ENCODE measurements at places on chromosomes 7 and 10.

GRCh38 chr10:128631801-128632241, 505.6 kb upstream of the MKI67 start:
- peak; percentile 8 for DNase-seq

DNA sequence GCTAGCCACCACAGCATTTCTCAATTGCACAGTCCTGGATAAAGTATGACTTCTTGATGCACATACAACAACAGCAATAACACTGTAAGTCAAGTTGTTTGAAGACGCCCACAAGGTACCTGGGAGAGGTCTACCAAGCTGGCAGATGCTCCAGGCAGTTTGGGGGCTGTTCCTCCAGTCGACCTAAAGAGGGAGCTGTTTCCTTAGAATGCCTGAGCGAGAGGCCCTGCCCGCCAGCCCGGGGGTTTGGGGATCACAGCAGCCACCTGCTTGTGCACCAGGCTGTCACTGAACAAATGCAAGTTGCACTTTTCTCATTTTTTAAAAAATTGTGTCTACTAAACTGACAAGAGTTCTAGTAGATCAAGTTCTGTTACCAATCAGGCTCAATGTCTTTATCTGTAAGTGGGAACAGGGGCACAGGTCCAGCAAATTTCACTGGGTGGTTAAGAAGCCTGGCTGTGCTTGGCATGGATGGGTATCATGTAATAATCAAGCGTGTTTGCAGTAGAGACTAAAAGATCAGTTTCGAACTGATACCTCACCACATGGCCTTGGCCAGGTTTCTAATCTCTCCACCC, 193.8 kb upstream of the ADO start:
- peak; percentile 39 for DNase-seq

DNA sequence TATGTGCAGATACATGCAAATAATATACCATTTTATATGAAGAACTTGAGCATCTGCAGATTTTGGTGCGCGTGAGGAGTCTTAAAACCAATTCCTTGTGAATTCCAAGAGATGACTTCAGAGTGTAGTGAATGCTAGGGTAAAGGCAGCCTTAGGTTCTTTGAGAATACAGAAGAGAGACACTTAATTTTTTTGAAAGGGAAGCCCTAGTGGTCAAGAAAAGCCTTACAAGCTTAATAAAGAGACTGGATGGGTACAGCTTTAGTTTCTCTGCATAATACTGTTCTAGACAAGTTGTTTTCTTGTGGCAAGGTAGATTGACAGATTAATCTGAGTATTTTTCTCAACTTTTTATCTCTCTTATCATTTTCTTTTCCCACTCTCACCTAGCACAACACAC, 636.5 kb downstream of the DNAJB9 start:
- DNase-seq, result no peak

DNA sequence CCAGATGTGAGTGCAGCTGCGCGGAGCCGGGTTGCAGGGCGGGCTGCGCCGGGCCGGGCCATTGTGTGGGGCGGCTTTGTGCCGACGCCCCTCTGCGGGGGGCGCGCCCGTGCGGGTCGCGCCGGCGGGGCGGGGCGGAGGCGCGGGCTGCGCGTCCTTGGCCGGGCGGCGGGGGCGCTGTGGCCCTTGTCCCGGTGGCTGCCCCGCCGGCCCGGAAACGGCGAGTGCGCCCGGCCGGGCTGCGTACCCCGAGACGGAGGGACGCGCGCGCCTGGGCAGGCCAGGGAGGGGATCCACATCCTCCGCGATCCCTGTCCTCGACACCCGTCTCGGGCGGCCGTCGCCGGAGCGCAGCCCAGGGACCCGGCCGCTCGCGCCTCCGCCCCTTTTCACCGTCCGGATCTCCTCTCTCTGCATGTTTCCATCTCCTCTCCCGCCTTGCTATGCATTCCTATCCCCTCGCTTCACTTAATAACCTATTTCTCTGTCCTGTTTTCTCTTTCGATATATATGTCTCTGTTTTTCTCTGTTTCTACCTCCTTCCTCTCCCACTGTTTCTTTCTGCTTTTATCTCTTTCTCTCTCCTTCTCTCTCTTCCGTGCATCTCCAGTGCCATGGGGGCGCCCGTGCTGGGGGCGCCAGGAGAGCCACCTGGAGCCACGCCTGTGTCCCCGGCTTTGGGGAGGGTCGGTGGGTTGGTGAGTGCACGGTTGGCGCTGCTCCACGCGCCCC, 765 bp downstream of the PFKFB3 start:
- DNase-seq, result peak; percentile 72

DNA sequence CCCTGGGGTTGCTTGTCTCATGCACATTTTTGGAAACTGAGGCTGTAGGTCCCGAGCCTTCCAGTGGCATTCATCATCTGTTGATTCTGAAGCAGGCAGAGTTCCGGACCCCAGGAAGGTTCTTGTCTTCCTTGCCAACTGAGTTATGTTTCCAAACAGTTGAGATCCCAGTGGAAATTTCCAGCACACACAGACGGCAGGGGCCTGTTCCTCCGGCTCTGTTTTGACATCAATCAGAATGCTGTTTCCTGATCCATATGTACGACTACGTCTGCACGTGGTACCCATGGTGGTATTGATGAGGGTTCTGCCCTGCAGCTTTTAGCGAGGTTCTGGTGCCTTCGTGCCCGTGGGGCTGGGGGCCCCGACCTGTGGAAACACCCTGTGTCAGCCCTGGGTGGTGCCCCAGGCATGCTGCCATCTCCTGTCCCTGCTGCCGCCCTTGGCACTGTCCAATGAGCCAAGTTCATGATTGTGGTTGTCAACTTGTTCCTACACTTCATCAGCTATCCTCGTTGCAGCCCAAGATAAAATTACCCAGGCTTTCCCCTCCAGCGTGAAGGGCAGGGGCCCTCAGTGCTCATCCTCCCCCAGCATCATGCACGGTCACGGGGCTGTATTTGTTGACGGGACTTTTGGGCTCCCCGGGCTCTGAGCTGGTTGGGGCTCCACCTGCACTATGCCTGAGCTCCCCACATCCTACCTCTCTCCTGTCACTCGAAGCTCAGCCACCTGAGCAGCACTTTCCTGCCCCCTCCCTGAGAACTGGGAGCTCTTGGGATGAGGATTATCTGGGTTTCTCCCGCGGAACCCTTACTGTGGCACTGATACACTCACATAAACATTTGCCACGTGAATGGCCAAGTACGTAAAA, 7.8 kb upstream of the DPYSL4 start:
- no peak for DNase-seq

- no peak for DNase-seq
These were observed 10.3 kb downstream of the HYCC1 start for GRCh38 chr7:23003505-23004246.

GRCh38 chr10:23432166-23432565, 6.7 kb upstream of the OTUD1 start:
- DNase-seq, result no peak

GRCh38 chr10:88032566-88032965, 169.1 kb downstream of the PTEN start:
- no peak for DNase-seq

GRCh38 chr7:961546-962400, 7.3 kb upstream of the ADAP1 start:
- no peak for DNase-seq

- no peak for DNase-seq
These were observed 106.2 kb upstream of the CACNA2D1 start for GRCh38 chr7:82549616-82550285.

- no peak for DNase-seq
These were observed 47.8 kb downstream of the IPMK start for GRCh38 chr10:58219875-58220274.

- no peak for DNase-seq
These were observed 21.0 kb downstream of the AHR start for GRCh38 chr7:17319164-17320101.

GRCh38 chr7:30479202-30480120, 877 bp upstream of the NOD1 start:
- peak; percentile 82 for DNase-seq

DNA sequence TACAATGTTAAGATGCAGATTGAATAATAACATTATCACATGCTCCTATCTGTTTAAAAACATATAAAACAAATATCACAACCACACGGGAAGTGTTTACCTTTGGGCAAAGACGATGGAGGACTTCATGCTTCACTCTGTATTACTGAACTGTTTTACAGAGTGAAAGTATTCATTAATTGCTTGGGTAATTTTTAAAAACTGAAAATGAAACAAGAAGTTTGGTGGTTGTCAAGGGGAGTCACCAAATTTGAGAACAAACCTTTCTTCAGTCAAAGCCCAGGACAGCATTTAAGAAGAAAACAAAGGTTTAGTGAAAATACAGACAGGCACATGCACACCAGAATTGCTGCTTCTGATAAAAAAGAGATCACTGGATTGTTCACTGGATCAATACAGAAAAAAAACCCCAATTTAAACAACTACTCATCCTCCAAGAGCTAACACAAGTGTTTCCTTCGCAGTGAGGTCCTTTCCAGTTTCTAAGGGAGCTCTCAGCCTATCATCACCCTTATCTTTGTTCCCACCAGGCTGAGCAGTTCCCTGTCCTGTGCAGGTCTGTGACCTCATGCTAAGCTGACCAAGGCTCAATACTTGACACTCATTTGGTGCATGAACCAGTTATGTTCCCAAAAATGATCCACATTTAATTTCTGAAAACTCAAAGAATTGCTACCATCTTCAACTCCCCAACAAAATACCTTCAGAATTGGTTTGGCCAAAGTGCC, 8.8 kb downstream of the PARP12 start:
- no peak for DNase-seq

DNA sequence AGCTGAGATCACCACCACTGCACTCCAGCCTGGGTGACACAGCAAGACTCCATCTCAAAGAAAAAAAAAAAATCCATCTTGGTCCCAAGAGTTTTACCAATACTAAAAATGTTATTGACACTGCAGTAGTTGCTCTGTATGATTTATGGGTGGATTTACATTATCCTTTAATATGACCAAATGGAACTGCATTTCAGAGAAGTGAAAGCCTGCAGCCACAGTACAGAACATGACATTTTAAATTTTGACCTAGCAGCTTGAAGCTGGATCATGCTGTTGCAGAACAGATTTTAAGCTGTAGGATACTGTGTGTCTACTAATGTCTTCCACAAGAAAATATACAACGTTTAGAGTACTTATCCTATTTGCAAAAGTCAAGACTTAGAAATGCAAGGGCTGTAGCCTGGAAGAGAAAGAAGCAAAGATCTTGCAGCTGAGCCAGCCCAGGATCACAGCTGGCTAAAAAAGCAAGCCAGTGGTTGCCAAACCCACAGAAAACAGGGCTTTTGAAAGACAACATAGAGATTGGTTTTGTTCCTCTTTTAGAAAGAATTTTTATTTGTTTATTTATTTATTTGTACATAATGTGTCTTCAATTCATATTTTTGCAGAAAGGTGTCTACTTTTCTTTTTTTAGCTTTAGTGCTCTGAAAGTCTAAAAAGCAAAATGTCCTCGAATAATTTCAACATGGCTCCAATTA, 55.2 kb upstream of the WNT16 start:
- peak; percentile 68 for DNase-seq

GRCh38 chr10:114387784-114388183, 16.5 kb downstream of the AFAP1L2 start:
- no peak for DNase-seq

DNA sequence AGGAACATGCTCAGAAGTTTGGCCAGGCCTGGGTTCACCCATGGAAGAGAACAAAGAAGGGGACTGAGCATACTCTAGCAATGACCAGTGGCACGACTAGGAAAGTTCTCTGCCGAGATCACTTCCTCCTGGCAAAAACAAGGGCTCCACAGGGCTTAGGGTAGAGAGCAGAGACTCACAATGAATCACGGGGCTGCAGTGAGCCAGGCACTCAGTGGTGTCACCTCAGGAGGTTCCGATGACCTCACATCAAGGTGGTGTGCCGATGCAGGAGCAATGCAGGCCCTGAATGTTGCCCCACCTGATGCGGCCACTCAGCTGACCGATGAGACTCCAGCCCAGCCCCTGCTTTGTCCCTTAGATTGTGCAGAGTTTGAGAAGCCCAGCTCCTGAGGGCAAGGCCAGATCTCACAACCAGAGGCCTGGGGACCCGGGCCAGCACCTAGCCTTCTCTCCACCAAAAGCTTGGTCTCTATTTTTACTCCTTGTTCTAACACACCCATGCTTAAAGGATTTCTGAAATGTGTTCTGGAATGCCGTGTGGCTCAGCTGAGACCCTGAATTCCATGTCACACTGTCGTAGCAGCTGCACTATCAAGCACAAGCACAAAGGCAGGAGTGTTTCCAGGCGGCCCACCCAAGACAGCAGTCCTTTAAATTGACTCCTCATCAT, 60.9 kb downstream of the COBL start:
- peak; percentile 49 for DNase-seq

DNA sequence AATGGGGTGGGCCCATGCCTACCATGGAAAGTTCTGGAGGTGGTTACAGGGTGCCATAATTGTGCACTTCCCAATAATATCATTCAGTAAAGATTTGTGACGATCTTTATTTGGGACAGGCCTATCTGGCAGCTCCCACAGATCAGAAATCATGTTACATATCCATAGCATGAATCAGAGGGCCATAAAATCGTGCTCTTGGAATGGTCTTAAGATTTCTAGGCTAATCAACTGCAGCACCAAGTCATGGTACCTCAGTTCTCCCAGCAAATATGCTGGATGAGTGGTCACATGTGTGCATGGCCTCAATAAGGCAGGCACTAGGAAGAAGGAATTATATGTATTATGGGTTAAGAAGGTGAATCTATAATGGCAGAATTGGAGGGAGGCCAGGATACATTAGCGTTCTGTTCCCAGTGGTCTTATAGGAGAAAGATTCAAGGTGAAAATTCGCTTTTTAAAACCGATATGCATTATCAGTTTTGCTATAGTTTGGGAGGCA, 134.7 kb downstream of the NRP1 start:
- DNase-seq, result no peak

DNA sequence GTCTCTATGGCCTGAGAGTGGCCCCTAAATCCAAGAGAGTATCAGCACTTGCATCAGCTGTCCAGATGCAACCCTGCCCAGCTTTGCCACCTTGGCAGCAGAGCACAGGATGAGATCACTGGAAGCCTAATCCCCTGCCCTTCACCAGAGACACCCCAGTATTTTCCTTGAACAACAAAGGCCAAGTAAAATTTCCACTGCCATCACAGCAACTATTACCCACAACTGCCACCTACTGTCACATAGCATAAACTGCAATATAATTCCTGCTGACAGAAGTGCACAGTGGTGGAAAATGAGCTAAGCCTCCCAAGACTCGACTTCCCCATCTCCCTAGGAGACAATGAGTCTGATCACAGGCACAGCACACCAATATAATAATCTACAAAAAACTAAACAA, 462.8 kb upstream of the ZWINT start:
- peak; percentile 9 for DNase-seq

- no peak for DNase-seq
These were observed 171.7 kb downstream of the DNAJB6 start for GRCh38 chr7:157508477-157508881.

- no peak for DNase-seq
These were observed 190.9 kb upstream of the CXCL12 start for GRCh38 chr10:44575601-44576380.

- DNase-seq, result no peak
These were observed 234.0 kb upstream of the TCF7L2 start for GRCh38 chr10:112716076-112716475.

GRCh38 chr7:132412435-132412834, 163.8 kb downstream of the PLXNA4 start:
- DNase-seq, result no peak

- no peak for DNase-seq
These were observed 66.9 kb upstream of the SLC25A13 start for GRCh38 chr7:96388620-96389383.

GRCh38 chr7:135855846-135856245, 107.2 kb upstream of the FAM180A start:
- peak; percentile 86 for DNase-seq

GRCh38 chr10:17785276-17785930, 23.7 kb upstream of the MRC1 start:
- no peak for DNase-seq
